ENCODE measurements at places on chromosomes 7 and 10.

DNA sequence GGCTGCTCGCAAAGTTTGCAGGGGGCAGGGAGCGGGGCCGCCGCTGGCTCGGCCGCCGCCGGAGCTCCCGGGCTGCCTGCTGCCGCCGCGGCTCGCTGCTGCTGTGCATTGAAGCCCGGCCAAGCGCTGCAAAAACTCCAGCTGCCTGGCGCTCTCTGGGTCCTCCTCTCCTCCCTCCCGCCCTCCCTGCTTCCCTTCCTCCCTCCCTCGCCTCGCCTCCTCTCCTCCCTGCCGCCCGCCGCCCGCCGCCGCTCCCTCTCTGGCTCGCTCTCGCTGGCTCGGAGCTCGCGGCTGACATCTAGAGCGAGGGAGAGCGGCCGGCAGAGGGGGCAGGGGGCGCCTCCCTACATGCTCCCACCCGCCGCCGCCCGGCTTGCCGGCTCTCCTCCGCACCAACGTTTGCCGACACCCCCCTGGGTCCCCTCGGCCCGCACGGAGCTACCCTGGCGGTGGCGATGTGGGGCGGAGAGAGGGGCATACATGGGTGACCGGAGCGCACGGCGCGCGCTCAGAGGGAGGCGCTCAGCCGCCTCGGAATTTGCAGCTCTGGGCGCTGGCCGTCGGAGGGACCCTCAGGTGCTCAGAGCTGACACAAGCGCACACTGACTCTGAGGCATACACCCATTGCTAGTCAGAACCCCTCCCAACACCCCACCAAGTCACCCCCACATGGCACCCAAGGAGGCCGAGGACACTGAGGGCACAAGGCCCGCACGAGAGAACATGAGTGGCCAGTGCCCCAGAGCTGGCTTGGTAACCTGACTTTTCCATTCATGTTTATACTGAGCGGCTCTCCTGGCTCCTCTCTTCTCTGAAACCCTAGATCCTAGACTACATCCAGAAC, 1.2 kb upstream of the PLXNA4 start:
- DNase-seq: no peak

GRCh38 chr7:17528636-17529035, 230.2 kb downstream of the AHR start:
- no peak for DNase-seq

- DNase-seq: no peak
Measured at GRCh38 chr7:11203224-11203623, 229.6 kb downstream of the PHF14 start.

DNA sequence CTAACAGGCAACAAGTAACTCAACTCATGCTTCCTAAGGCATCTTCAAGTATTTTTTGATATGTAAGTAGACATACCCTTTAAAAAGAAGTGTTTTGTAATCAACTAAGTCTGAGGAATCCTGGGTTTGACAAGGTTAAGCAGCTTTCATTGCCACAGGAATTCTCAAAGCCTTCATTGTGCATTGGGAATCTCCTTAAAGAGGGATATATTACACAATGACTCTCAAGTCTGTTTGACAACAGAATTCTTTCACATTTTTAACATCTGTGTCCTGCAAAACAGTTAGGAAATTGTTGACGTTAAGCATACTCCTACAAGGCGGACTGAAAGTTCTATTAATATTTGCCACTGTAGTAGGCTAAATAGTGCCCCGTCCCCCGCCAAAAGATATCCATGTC, 71.4 kb downstream of the SGMS1 start:
- no peak for DNase-seq

- DNase-seq: no peak
Measured at GRCh38 chr7:142142702-142143101, 31.2 kb downstream of the MGAM2 start.

GRCh38 chr10:102675011-102675665, 30.9 kb downstream of the TRIM8 start:
- no peak for DNase-seq

GRCh38 chr7:25944777-25945515, 207.1 kb upstream of the NFE2L3 start:
- DNase-seq: no peak

GRCh38 chr10:74917481-74918077, 91.2 kb downstream of the KAT6B start:
- DNase-seq: no peak

GRCh38 chr7:103687951-103688350, 241.9 kb upstream of the SLC26A5 start:
- DNase-seq: no peak

GRCh38 chr7:128841921-128842673, 11.9 kb downstream of the FLNC start:
- DNase-seq: peak; percentile 63

DNA sequence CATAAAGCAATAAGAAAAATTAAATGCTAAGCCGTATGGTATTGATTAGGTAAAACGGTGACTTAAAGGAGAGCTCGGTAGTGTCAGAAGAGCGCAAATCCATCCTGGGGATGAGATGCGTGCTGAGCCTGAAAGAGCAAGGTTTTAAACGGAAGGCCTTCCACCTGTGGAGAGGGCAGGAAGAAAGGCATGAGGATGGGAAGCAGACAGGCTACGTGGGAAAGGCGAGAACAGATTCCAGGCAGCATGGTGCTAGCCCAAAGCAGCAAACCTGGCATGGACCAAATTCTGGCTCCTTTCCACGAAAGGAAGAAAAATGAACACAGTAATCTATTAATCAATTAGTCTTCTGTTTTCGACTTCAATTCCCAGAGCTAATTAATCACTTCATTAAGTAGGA, 103.5 kb downstream of the HIPK2 start:
- no peak for DNase-seq

- no peak for DNase-seq
Measured at GRCh38 chr7:14286036-14286435, 296.6 kb upstream of the ETV1 start.

DNA sequence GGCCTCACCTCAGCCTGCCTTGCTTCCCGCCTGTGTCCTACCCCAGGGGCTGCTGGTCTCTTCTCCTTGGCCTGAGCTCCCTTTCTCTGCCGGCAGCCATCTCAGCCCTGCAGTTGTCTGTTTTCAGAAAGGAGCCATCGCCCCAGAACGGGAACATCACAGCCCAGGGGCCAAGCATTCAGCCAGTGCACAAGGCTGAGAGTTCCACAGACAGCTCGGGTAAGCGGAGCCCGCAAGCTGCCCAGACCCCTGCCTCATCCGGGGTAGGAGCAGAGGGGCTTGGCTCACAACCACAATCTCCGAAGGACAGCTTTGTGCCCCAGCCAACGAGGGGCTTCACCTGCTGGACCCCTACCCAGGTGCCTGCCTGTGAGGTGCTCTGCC, 5.3 kb upstream of the DEPP1 start:
- DNase-seq: no peak

GRCh38 chr7:156764016-156764669, 123.6 kb downstream of the RNF32 start:
- no peak for DNase-seq

All from suppressor macrophage treated with lipopolysaccharide for 4 hours (primary cell).